ENCODE measurements at places on chromosomes 3 and 15. TPM values are rescaled to one million over a fixed set of nuclear protein-coding genes. Genes with fewer than 3 reads are reported as not detected.

The CHRM5 gene
- not detected for total RNA-seq

The FBXW12 gene
- total RNA-seq: not detected

The CYP11A1 gene
- not detected for total RNA-seq

The SLC9A9 gene
- total RNA-seq: 9.7 TPM

The CISH gene
- total RNA-seq: 0.23 TPM

The CLK3 gene
- total RNA-seq: 54.9 TPM

The PRRT3 gene
- 3.4 TPM for total RNA-seq

The GUCA1C gene
- total RNA-seq: not detected

The CIB2 gene
- 1.1 TPM for total RNA-seq

The SLC9C1 gene
- total RNA-seq: not detected

The HGD gene
- 0.12 TPM for total RNA-seq

The ACTC1 gene
- total RNA-seq: not detected

The ZNF662 gene
- total RNA-seq: not detected

The GOLGA8O gene
- total RNA-seq: not detected

The IL12A gene
- total RNA-seq: 2.1 TPM

- no peak for DNase-seq
Observed at GRCh38 chr3:104521606-104522336, 844.9 kb upstream of the ALCAM start.

DNA sequence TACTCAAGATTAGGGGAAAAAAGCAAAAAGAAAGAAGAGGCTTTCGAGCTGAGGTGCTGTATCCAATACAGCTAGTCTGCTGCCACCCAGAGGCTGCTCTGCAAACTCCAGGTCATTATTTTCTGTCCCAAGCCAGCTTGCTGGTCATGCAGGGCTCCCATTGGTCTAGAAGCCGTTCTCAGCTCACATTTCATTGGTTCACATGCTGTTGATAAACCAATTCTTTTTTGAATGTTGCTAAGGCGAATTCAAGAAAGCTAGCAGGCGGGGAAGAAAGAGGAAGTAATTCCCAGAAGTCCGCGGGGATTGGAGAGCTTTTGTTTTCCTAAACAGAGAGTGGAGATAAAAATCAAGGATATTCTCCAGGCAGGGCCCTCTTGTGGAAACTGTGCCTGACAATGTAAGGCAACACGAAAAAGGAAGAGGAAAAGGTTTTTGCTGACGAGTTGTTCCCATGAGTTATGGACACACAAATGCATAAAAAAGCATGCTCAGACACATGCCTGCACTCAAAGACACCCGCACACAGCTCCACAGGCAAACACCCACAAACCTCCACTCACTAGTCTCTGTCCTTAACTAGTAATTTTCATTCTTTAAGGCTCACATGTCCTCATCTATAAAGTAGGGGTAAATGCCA lies 33.4 kb downstream of the FSTL1 start:
- DNase-seq: peak; percentile 99

DNA sequence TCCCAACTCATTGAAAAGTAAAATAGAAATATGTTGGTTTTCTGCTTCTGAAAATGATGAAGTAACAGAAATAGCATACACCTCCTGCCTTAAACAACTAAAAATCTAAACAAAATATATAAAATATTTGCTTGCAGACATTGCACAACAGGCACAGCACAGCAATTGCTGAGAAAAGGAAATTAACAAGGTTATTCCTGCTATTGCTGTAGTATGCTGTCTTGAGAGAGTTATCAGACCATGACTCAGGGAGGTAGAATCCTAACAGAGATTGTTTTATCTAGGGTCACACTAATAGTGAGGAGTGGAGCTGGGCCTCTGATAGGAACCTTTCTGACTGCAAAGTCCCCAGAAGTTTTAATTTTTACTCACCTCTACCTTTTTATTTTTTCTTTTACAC lies 72.6 kb downstream of the ZBTB20 start:
- no peak for DNase-seq

- no peak for DNase-seq
Observed at GRCh38 chr15:26376243-26376642, 396.6 kb downstream of the GABRB3 start.

DNA sequence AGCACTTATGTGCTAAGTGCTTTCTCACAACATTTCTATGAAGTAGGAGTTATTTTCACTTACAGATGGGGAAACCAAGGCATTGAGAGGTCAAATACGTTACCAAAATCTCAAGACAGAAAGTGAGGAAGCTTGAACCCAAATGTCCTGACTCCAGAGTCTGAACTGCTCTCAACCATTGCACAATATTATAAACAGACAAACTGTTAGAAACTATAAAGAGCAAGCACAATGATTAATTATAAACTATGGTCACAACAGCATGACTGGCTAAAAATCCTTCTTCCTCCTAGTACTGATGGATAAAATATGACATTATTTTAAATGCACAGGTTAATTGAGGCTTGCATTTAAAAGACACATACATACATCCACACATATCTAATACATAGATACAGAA lies 77.9 kb upstream of the ASB14 start:
- no peak for DNase-seq

GRCh38 chr3:120393243-120393642 lies 44.1 kb upstream of the LRRC58 start:
- DNase-seq: no peak

GRCh38 chr3:50587806-50588758 lies 18.8 kb downstream of the HEMK1 start:
- no peak for DNase-seq

DNA sequence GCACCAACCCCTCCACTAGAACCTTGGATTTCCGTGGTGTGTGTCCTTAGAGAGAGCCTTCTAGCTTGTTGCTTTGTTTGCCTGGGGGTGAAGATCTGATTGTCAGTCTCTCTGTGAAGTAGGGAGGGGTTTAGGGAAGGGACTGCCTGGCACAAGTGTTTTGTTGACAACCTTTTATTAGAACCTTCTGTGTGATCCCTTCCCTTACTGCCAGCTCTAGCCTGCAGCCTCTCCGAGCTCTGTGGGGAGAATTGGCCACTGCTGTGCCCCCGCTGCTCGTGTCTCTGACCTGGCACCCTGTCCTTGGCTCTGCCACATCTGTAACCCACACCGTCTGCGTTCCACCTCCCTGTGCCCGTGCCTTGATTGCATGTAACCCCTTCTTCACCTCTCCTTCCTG lies 30.9 kb upstream of the PCSK6 start:
- DNase-seq: no peak

- DNase-seq: peak; percentile 87
Observed at GRCh38 chr15:55282284-55282833, 7.3 kb downstream of the RAB27A start.

DNA sequence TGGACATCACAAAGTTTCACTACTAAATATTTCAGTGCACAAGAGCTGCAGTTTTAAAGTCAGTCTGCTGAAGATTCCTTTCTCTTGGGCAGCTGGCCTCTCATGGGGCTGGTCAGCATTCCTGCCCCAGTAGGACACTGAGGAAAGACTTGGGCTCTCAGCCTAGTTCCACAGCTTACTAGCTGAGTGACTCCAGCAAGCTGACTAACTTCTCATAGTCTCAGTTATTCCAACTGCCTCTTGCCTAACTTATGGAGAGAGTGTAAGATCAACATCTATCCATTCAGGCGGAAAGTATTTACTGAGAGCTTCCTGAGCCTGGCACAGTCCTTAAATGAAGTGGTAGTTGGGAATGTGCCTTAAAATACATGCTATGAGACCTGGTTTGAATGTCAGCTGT lies 27.0 kb downstream of the TM4SF4 start:
- no peak for DNase-seq

DNA sequence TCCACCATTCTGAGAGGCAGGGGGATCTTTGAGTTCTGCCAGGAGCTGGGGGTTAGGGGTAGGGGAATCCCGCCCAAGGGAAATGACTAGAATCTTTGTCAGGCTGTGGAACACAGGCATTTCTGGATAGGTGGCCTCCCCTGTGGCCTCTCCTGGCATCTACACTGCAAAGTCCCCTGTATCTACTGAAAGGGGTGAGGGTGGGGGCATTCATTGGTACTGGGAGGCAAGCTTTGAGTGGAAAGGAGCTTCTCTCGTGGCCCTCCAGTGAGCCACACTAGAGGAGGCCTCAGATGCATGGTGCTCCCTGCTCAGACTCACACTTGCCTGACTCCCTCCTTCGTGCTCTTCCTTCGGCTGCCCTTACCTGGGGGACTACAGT lies 59.9 kb downstream of the CCNL1 start:
- no peak for DNase-seq

DNA sequence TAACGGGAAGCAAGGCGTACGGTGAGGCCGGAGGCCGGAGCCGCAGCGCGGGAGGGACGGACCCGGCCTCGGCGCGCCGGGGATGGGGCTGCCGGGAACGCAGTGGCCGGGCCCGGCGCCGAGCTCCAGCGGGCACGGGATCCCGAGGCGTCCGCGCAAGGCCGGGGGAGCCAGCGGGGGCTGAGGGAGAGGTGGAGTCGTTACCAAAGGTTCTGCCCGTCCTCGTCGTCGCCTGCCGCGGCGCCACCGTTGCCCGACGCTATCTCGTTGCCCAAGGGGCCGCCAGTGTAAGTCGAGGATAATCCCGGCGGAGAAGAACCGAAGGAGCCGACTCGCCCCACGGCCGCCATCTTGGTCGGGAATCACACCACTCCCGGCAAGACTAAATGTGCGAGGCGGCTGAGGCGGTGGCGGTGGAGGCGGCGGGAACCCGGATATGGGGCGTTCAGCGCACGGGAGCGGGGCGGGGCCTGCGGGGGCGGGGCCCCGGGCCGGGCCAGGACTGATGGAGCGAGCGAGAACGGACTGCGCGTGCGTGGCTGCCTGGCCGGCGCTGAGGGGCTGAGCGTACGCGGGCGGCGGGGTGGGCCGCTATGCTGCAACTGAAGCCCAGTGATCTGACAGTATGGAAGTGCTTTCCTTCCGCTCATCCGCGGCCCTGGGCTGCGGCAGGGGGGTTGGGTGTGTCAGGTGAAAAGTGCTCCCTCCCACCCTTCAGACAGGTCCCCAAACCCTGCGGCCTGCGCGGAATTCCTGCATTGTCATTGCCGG lies at the start of gene DYNC1LI1:
TSS of gene DYNC1LI1 (minus strand) at position 438 of the 771 bp plus-strand sequence. CDS start at position 350, 88 bp downstream.
- peak; percentile 76 for DNase-seq

- DNase-seq: no peak
Observed at GRCh38 chr3:51874889-51875288, 512 bp downstream of the IQCF5 start.

- no peak for DNase-seq
Observed at GRCh38 chr3:106367496-106367895, 498.7 kb upstream of the CBLB start.

- no peak for DNase-seq
Observed at GRCh38 chr15:56528136-56528535, 63.2 kb upstream of the MNS1 start.

DNA sequence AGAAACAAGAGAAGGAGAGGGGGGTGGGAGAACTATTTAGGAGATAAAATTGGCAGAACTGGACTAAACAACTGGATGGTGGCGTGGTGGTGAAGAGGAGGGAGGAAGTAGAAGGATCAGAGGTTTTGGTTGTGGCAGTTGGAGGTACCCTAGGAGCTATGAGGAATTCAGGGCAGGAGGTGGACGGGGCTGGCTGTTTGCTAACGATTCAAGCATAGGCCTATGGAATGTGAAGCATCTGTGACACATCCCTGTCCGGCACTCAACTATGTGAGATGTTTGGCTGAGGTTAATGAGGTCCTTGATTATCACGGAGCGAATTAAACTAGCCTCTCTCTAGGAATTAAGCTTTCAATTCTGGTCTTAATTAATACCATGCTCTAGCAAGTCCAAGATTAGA lies 13.5 kb downstream of the TARS3 start:
- DNase-seq: no peak

GRCh38 chr3:34678575-34678974 lies 880.1 kb downstream of the PDCD6IP start:
- no peak for DNase-seq

- no peak for DNase-seq
Observed at GRCh38 chr3:184169896-184170875, 4.5 kb upstream of the AP2M1 start.

GRCh38 chr15:77982127-77982490 lies 95.4 kb downstream of the TBC1D2B start:
- DNase-seq: no peak

DNA sequence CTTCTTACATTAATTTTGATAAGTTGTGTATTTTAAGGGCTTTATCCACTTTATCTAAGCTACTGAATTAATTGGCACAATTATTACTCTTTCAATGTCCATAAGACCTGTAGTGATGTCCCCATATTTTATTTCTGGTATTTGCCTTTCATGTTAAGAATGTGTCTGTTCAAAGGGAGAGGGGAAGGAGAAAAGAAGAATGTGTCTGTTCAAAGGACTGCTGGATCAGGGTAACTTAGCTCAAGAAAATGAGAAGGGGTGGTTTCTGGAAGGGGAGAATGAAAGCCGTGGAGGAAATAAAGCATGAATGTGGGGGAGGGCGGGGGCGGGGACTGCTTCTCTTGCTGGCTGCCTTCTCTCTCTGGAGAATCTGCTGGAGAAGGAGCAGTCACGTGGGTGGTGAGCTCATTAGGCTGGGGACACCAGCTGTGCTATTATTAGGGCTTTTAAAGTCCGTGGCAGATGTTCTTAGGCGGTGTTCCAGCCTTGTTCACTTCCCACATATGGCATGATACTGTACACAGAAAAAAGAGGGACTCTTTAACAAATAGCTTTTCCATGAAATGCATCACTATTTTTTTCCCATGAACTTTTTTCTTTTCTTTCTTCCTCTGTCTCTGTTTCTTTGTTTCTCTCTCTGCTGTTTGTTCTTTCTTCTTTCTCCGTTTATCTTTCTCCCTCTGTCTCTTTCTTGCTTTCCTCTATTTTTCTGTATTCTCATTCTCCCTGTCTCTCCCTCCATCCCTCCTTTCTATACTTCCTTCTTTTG lies 63.7 kb upstream of the ULK4 start:
- DNase-seq: peak; percentile 91

Measured in H4 (cell line).